HS-5 (cell line): ENCODE measurements at places on chromosomes 12 and 14.

- no peak for DNase-seq
These were observed 60.2 kb downstream of the IFT43 start for GRCh38 chr14:76045773-76046172.

DNA sequence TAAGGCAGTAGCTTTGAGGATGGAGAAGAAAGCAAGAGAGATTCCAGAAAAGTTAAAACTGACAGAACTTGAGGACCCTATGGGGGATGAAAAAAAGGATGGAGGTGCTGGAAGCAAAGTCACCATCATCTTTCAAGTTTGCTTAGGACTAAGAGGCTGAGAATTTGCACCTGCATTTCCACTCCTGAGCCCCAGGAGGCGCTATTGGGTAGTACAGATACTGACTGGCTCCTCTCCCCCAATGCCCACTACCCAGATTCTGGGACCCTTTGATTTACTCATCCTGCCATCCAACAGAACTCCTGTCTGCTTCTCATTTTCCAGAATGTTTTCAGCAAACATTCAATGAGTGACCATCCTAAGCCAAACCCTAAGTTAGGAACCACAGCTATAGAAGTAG lies 34.0 kb upstream of the CMKLR1 start:
- no peak for DNase-seq

- DNase-seq: no peak
These were observed 117.8 kb downstream of the SLC41A2 start for GRCh38 chr12:104840262-104840661.

DNA sequence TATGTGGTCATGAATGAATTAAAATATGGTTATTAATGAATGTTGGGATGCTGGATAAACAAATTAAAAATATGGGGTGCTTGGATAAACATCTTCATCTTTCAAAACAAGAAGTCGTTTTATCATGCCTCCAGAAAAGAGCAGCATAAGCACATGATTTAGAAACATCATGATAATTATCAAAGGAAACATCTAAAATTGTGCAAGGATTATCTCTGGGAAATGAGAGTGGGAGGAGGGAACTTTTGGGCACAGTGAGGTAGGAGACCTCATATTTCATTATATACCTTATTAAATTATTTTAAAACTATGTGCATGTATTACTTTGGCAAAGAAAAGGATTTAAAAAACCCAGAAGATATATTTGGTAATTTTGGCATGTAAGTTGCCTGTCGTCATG lies 8.9 kb downstream of the C3AR1 start:
- DNase-seq: no peak

DNA sequence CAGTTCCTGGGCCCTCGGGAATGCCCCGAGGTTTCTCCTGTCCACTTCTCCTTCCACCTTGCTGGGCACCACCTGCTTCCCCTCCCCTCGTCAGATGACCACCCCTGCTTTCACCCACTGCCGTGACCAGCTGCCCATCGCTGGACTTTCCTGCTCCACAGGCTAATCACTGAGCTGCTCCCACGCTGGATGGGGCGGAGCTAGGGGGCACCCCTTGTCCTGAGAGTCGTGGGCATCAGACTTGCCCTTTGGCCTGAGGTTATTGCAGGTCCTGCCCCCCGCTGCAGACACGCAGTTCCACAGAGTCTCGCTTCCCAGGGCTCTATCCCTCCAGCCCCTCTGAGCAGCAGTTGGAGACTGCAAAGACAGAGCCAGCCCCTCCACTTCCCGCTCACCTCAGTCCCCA lies 427 bp downstream of the SLC6A12 start:
- DNase-seq: no peak

- no peak for DNase-seq
These were observed 310.1 kb downstream of the ETNK1 start for GRCh38 chr12:22935090-22935489.

DNA sequence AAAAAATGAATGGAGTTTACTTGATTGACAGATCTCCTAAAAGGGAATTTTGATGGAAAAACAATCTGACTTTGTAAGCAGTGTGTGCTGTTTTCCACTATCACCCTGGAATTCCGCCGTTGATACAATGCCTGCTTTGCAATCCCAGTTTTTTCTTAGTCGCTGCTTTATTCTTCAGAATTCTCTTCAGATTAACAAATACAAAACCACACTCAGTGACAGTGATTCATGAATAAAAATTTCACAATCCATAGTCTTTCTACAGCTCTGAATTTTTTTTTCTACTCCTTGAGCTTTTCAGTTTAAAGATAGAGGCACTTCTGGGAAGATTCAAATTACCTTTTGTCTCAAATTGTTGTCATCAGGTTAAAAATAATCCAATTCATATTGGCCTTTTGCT lies 44.6 kb upstream of the KITLG start:
- DNase-seq: no peak

DNA sequence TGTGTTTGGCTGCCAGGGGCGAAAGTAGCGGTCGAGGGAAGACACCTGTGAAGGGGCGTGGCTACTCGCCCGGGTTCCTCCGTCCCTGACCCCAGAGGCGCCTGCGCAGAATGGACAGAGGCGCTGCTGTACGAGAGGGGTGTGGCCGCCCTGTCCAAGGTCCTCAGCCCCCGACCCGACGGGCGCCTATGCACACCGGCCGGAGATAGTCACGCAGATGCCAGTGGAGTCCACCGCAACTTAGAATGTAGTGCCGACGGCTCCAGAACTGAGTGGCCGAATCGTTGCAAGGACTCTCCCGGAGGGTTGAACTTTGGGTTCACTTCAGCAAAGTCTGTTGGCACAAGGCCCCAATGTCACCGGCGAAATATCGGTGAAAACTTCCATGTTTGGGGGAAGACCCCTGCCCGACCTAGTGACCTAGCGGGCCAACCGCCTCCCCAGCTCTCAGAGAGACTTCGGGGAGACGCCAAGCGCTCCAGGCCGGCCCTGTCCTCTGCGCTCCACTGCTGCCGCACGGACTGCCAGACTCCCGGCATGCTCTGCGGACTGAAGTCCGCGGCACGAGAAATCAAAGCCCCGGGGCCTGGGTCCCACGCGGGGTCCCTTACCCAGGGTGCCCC lies 541 bp upstream of the RNU6-7 start:
- peak; percentile 9 for DNase-seq

DNA sequence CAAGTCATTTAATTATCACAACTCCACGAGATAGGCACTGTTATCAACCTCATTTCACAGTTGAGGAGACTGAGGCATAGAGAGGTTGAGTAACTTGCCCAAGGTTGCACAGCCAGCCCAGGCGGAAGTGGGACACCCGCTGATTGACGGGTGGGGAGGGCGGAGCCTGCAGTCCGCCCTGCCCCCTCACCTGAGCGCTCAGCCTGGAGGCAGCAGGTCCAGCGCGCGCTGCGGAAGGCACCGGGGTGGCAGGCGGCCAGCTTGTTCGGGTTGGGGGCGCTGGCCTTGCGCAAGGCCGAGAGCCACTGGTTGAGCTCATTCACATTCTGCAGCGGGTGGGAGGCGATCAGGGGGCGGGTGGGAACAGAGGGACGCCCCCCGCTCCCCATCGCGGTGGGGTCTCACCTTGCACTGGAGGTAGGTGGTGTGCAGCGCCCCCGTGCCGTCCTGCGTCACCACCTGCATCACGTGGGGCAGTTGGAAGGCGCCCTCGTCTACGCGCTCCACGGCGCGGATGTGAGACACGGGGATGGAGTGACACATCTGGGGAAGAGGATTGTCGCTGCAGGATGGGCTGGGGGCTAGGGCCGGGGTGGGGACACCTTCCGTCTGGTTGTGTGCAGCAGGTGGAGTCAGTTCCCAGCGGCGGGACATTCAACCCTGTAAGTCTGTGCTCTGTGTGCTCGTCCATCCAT lies 31.7 kb downstream of the RASAL1 start:
- DNase-seq: no peak

DNA sequence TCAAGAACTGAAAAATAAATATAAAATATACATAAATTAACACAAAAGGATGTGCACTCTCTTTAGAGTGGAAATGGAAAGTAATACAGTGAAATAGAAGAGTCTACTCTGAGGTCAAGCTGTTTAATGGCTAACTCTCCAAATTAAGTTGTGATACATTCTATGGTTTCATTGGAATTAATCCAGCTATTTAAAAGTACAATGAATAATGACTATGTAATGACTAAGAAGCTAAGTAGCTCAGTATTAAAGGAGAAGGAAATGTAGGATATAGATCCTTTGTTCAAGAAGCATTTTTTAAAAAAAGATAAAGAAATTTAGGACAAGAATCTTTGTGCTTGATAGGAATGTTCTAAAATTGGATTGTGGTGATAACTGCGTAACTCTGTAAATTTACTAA lies 85.3 kb downstream of the LRP6 start:
- DNase-seq: no peak

DNA sequence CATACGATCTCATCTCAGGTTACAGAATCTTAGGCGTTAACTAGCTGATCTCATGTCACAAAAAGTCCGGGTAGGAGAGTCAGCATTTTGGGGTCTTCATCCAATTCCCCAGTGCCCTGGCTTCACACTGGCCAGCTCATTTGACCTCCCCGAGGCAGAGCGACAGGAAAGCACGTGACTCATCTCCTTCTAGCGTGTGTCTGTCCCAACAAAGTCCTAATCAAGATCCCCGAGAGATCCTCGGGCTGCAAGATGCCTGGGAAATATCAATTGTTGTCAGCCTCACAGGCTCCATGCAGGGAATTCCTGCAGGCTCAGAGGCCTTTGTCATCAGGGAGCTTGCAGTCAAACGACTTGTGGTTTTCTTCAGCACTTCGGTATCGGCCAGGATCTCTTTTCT lies 57.5 kb downstream of the ZNF664 start:
- DNase-seq: peak; percentile 66

DNA sequence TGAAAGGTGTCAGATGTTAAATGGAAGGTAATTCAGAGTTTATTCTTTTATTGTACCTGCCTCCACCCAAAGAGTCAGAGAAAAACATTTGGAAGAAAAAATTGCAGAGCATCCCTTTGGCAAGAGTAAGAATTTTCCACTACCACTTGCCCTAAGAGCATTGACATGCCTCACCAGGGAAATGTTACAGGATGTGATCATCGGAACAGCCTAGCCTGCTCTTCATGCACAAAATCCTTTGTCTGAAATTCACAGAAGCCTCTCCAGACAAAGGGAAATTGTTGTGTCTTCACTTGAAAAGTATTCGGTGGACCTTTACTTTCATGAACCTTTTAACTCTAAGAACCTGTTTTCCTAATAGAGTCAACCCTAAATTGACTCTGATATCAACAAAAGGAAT lies 36.9 kb downstream of the ATP2A2 start:
- DNase-seq: no peak

GRCh38 chr12:87127272-87127671 lies 871.1 kb upstream of the MGAT4C start:
- DNase-seq: peak; percentile 55

DNA sequence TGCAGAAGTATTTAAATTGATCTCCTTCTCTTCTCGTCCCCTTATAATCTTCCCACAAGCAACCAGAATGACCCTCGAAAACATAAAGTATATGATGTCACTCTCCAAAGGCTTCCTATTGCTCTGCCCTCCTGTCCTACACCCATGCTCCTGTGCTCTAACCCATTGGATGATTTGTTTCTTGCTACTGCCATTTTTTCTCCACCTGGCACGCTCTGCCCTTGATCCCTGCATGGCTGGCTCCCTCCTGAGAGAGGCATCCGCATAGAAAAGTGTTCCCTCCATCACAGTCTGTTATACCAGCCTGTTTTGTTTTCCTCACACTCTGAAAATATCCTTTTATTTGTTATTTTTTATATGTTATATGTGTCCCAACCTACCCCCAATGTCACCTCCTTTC lies 19.8 kb downstream of the MYRFL start:
- DNase-seq: no peak

- no peak for DNase-seq
These were observed 82.6 kb downstream of the METTL25 start for GRCh38 chr12:82440885-82441284.

- DNase-seq: no peak
These were observed 16.9 kb downstream of the TMEM117 start for GRCh38 chr12:43852744-43853143.

DNA sequence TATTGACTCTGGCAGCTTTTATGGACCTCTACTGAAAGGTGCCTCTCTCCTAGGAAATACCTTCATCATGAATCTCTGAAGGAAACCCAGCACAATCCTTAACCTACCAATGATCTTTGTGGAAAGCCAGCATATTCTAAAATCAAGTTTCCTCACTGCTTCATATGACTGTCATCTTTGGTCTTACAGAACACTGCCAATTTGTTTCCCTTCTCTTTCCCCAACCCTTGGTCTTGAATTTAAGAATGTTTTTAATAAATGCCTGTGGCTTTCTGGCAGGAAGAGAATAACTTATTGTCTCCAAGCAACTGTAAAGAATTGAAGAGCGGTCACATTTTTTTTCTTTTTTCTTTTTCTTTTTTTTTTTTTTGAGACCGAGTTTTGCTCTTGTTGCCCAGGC lies 427.6 kb downstream of the IPO8 start:
- no peak for DNase-seq

- no peak for DNase-seq
These were observed 70.8 kb downstream of the SCN8A start for GRCh38 chr12:51661836-51662235.

- DNase-seq: no peak
These were observed 25.2 kb downstream of the DAAM1 start for GRCh38 chr14:59213368-59214315.

GRCh38 chr12:70482764-70483163 lies 116.7 kb downstream of the KCNMB4 start:
- DNase-seq: no peak

DNA sequence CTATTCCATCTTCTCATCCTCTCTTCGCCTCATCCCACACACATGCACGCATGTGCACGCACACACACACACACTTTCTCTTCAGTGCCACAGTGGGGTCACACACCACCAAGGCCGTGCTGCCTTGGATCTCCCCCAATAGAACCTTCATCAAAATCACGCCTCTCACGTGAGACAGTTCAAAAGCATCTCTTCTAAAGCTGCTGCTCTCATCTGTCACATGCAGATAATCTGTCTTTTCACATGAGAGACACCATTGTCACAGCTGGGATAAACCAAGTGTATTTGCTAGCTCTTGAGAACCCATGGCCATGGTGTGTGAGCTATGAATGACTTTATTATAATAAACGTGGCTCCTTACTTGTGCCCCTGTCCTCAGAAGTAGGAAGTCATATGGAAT lies 218.7 kb downstream of the EGLN3 start:
- no peak for DNase-seq

GRCh38 chr12:57237932-57238853 lies 8.7 kb downstream of the SHMT2 start:
- DNase-seq: no peak
